ENCODE measurements at places on chromosomes 1 and 21.

DNA sequence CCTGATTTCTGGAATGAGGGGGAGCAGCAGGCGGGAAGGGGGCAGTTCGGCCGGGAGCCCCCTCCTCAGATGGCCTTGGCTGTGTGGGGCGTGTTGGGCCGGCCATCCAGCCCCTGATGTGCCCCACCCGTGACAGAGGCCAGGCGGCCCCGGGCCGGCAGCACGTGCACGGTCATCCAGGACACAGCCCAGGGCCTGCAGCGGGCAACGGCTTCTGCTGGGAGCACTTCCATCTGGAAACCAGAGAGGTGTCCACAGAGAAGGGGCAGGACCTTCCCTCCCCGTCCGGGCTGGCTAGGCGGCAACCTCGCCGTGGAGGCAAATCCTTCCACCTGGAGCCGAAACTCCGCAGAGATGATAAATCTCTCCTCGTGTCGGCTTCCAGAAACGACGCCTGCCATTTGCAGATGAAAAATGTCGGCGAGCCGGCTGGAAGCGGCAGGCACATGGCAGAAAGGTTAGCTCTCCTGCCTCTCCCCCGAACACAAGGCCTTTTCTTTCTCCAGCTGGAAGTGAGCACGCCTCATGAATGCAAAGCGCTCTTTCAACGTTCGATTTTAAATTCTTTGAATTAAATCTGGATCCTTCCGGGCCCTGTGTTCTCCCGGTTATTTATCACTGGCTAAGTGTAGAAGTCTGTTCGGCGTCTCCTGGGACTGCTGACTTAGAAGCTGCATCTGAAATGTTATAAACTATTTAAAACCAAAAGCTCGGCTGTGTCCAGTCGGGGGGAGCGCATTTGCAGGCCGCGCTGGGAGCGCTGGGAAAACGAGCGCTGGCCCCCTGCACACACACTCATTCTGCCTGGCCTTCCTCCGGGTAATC lies 9.4 kb upstream of the ACTRT2 start:
- no peak for DNase-seq

DNA sequence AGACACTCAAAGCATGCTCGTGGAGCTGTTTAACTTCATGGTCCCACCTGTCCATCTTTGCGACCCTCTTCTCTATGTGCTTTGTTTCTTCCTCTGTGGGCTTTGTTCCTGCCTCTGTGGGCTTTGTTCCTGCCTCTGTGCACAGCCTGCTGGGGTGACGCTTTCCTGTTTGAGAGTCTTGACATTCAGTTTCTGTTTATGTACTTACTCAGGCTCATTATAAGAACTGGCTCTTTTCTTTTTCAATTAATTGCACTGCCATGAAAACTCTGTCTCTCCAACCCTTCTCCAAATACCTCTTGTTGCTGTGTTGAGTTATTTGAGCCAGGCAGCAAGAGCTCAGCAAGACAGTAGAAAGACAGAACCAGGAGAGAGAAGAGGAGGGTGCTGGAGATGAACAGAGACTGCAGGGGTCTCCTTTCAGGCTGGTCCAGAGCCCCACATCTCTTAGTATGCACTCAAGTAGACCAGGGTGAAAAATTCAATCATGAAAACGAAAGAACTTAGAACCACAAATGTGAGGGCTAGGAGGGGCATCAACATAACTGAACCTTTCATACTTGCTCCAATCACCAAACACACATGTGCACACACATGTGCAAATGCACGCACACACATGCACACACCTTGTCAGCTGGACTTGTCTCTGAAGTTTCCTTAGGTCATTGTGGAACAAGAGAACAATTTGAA lies 88.3 kb upstream of the SGIP1 start:
- peak; percentile 33 for DNase-seq

DNA sequence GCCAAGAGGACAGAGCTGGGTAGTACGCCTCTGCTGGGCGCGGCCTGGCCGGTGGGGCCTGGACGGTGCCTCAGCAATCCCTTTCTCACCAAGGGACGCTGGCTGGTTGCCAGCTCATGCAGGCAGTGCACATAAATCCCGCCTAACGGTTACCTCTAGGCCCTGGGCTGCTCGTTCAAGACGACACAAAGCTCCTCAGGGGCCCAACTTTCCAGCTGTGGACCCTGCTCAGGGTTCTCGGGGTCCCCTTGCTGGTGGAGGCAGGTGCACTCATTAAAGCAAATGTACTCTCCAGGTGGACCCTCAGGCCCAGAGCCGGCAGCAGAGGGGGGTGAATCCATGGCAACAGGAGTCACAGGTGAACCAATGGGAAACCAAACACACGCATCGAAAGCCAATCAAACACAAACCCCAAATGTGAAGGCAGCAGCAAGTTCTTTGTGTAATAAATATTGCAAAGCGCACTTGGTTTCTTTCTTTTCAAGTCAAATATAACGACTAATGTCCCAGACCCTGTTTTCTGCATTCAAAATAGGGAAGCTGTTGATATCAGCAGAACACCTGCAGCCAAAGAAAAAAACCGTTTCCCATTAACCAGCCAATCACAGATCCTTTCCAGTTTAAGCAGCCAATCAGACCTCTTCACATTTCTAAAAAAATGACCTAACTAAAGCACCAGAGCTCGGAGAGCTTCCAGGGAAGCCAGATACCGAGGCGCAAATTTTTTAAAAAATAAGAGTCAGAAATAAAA lies 26.1 kb upstream of the CLSTN1 start:
- no peak for DNase-seq

DNA sequence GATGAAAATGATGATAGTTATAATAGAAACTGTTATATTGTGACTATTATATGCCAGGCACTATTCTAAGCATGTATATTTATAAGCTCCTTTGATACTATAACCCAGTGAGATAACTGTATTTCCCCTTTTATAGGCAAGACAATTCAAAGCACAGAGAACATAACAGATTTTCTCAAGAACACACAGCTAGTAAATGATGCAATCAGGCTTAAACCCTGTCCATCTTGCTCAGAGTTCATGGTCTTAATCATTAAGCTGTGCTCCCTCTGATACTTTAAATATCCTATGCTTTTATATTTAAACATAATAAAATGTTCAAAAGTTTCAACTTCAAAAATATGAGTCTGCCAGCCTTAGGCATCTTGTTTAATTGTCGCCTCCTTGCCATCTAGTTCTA lies 88.6 kb downstream of the PHTF1 start:
- DNase-seq: no peak

DNA sequence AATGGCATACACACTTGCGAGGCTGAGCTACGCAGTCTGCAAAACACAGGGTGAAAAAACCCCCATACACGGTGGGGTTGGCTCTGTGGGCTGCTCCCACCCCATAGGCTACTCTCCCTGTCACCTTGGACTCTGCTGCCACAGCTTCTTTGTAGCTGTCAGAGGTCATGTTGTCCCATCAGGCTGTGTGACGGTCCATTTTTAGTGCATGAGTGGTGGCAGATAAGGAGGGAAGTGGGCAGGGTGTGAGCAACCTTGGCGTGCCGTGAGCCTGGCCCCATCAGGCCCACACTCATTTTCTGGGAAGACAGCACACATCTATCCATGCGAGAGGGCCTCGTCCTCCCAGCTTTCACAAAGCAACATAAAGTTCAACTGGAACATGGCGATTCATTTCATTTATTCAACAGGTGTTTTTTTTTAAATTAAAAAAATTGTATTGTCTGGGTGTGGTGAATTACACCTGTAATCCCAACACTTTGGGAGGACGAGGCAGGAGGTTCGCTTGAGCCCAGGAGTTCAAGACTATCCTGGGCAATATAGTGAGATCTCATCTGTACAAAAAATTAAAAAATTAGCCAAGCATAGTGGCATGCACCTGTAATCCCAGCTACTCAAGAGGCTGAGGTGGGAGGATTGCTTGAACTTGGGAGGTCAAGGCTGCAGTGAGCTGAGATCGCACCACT lies 9.5 kb downstream of the GPR137B start:
- no peak for DNase-seq

- DNase-seq: no peak
These were observed 47.6 kb downstream of the IER5 start for GRCh38 chr1:181135815-181136737.

DNA sequence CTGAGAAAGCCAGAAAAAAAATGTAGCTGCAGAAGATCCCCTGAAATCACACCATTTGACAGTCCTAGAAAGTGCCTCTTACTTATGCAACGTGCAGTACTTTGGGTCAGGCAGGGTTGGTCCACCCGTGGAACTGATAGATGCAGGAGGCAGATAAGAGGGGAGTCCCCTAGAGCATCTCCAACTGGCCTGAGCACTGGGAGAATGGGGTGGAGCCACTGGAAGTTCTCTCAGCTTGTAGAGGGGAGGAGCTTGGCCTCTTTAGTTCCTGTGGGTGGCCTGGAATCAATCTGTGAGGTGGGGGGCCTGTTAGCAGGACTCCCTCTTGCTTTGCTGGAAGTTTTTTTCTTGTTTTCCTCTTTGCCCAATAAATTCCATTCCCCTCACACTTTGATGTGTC lies 335.7 kb upstream of the NCAM2 start:
- no peak for DNase-seq

DNA sequence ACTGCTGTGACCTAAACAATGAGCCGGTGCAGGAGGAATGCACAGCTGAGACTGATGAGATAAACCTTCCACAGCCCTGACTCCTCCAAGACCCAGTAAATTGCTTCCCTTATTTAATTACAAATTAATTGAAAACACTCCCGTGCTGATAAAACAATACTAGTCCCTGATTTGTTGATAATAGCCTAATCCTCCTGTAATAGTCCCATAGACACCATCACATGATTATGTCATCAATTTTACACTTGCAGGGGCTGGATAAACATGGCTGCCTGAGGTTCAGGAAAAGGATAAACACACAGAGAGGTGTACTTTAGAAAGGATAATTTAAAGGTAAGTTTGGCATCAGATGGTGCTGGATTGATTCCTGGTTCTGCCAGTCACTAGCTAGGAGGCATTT lies 84.6 kb upstream of the SPAG17 start:
- DNase-seq: no peak

DNA sequence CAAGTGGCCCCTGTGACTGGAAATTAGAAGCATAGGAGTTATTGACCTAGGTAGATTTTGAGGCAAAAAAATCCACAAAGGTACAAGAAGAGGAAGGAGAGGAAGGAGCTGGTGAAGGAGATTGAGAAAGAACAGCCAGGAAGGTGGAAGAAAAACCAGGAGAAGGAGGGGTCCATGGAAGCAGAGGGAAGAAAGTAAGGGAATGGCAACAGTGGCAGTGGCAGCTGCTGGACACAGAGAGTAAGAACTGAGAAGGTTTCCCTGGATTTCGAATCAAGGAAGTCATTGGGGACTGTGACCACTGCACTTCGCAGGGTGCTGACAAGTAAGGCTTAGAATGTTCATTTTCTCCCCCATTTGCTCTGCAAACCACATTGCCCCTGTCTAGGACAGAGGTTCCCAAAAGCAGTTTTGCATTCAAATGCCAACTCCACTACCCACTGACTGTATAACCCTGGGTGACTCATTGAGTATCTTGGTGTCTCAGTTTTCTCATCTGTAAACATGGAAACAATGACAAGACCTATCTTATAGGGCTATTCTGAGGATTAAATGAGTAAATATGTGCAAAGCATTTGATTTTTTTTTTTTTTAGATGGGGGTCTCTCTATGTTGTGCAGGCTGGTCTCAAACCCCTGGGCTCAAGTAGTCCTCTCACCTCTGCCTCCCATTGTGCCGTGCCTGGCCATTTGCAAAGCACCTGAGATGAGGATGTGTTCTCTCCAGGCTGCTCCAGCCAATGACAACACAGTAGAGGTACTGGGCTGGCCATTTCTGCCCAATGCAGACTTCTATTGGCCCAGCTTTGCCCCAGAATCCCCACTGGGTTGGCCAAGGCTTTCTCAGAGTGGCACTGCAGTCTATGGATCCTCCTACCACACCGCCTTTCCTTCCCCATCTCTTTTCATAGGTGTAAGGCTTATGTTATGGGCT lies 9.3 kb upstream of the CAPN2 start:
- no peak for DNase-seq

GRCh38 chr1:24094554-24094953 lies 17.4 kb downstream of the MYOM3 start:
- no peak for DNase-seq

DNA sequence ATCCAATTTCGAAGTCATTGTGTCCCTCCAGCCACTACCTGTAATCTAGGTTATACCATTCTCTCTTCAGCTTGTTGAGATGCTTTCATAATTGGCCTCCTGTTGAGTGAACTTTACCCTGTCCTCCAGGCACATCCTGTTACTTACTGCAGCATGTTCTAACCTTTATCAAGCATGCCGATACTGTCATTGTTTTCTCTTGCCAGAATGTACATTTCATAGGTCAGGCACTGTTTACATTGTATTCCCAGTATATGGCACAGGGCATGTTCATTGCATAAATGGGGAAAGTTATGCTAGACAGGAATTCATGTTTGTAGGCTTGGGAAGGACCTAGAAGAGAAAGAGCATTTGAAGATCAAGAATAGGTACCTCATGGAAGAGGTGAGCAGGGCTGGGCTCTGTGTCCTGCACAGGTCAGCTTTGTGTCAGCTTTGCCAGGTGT lies 10.2 kb downstream of the CXADR start:
- no peak for DNase-seq
